ENCODE measurements at places on chromosomes 1 and 21. TPM values are rescaled to one million over a fixed set of nuclear protein-coding genes. Genes with fewer than 3 reads are reported as not detected.

- no peaks in the 10 kb centered on the region for H3K36me3 ChIP-seq
- H3K27me3 ChIP-seq: no peaks in the 10 kb centered on the region
- H3K4me3 ChIP-seq: peak overlapping the region; percentile 52
- no peak for DNase-seq
Observed at GRCh38 chr1:25631750-25632485, 15.3 kb downstream of the MAN1C1 start.

DNA sequence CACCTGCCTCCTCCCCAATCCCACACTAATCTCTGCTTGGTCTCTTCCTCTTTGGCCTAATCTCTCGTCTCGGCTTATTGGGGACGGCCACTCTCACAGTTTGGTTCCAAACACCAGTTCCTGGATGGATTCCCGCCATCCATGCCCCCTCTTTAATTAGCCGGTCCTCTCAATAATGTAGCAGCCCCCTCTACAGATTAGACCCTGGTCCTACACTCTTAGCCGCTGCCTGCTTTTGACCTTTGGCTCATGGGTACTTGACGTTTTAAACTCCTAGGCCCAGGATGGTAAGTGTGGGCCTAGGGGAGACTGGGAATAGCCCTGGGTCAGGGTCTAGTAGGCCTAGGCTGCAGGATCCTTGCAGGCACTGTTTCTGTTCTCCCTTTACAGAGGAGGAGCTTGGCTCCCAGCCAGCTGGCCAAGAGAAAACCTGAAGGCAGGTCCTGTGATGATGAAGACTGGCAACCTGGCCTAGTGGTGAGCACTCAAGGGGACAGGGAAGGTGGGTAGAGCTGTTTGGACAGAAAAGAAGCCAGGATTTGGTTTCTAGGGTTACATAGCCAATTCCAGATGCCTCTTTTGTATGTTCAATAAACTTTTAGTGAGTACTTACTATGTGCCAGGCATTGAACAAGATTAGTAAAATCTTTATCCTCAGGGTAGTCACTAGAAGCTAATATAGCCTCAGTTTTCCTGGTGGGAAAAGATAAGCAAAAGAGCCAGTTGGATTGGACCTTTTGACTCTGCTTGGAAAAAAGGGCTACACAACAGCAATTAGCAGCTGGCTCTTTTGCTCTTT is 758 bp downstream of the RAD54L start:
- peak overlapping the region; percentile 58 for H3K4me3 ChIP-seq
- no peaks in the 10 kb centered on the region for H3K36me3 ChIP-seq
- H3K27me3 ChIP-seq: no peaks in the 10 kb centered on the region

DNA sequence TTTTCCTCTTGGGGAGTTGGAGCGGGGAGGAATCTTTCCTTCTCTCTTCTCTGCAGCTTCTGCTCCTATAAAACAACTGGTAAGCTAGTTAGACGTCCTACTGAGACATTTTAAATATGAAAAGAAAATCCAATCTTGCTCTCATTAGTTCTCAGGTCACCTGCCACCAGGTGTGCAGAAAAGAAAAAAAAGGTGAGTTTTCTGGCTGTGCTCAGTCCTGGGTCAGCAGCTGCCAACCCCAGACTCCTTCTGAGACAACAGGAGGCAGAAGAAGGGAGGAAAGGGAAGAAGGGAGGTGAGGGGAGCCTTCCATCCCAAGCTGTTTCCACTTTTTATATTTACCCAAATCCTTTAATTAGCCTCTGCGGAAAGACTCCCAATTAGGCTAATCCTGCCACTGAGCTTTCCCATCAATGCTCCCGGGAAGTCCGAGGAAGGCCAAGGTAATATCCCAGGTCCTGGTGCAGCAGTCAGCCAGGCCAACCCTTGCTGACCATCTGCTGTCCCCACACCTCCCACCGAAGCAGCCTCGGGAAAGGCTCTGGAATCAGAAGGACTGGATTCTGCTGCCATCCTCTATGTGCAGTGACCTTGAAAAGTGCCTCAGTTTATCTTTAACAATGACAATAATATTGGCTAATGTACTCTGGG is 33.4 kb downstream of the GLIS1 start:
- no peaks in the 10 kb centered on the region for H3K4me1 ChIP-seq
- DNase-seq: no peak
- no peaks in the 10 kb centered on the region for H3K27me3 ChIP-seq

DNA sequence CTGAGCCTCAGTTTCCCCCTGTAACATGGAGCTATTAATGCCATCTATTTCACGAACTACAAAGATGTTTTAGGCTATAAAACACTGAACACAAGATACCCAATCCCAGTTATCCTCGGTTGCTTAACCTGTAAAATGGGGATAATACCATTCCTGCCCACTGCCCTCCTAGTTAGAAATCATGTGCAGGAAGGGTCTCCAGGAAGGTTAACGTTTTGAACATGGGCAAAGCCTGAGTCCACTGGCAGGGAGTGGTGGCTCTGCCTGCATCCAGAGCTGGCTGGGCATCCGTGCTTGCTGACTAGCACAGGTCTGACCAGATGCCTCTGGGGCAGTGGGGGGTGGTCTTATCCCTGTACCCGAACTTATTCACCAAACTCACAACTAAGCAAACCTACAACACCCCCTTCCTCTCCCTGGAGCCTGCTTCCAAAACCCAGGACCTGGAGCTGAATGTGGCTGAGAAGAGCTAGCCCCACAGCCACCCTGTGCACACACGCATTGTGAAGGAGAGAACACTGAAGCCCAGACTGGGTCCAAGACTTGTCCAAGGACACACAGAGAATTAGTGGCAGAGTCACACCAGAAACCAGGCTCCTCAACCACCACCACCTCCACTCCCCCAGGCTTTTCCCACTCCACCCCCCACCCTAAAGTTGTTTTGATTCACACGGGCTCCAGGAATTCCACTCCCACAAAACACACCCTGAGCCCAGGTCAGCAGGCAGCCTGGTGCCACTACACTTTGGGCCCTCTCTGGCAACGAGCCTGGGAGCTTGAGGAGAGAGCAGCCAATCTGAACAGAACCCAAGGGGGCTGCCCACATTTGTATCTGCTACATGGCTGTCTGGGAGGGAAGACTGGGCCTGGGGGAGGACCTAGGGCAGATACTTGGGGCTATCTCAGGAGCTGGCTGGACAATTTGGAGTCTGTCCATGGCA is 1.6 kb downstream of the E2F2 start:
- no peaks in the 10 kb centered on the region for H3K36me3 ChIP-seq
- H3K27me3 ChIP-seq: no peaks in the 10 kb centered on the region
- no peak overlapping the region for H3K4me3 ChIP-seq

DNA sequence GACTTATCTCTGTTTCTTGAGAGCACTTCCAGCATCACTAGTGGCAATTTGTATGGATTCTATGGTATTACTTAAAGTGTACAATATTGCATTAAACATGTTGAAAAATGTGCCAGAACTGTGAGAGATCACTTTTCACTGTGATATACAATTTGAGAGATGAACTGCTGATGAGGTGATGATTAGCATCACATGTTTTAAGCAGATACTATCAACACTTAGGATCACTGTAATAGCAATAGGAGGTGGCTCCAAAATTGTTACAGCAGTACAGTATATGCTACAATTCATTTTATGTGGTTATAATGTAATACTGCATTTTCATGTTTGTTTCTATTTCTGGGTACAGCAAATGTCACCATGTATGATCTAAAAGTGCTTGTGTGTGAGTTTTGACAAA is 570.0 kb downstream of the PTPRC start:
- H3K36me3 ChIP-seq: no peaks in the 10 kb centered on the region
- H3K27ac ChIP-seq: no peak overlapping the region
- no peak overlapping the region for H3K4me3 ChIP-seq
- no peaks in the 10 kb centered on the region for H3K4me1 ChIP-seq
- DNase-seq: no peak
- no peaks in the 10 kb centered on the region for H3K27me3 ChIP-seq

DNA sequence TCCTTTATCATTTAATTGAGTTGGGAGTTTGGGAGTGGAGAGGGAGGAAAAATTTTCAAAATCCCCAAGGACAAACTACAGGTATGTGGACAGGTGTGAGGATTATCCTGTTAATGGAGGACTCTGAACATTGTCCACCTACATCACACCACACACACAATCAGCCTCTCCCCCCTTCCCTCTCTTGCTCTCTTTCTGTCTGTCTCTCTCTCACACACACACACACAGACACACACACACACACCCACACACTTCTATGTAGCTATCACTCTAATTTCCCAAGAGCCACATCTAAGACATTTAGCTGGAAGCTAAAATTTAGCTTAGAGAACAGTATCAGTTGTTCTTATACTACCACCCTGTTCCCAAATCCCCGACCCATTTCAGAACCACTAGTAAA is 1.5 kb downstream of the S100A8 start:
- no peaks in the 10 kb centered on the region for H3K27me3 ChIP-seq
- H3K27ac ChIP-seq: no peak overlapping the region
- no peaks in the 10 kb centered on the region for H3K4me1 ChIP-seq
- H3K36me3 ChIP-seq: no peaks in the 10 kb centered on the region
- H3K4me3 ChIP-seq: no peak overlapping the region

- H3K27me3 ChIP-seq: no peaks in the 10 kb centered on the region
- H3K4me3 ChIP-seq: no peak overlapping the region
- no peaks in the 10 kb centered on the region for H3K36me3 ChIP-seq
- no peak overlapping the region for H3K27ac ChIP-seq
- H3K4me1 ChIP-seq: no peaks in the 10 kb centered on the region
Observed at GRCh38 chr1:87362834-87363426, 34.2 kb downstream of the LMO4 start.

Gene SYNC
- 9.8 TPM for total RNA-seq

Gene BRINP3
- total RNA-seq: not detected

Gene INAVA
- not detected for total RNA-seq

Gene PAX7
- total RNA-seq: not detected

Measured in breast epithelium (tissue), 4 donors.